ENCODE measurements at places on chromosomes 1 and 21.

- no peak for DNase-seq
Observed at GRCh38 chr1:119636491-119637089, 11.5 kb downstream of the ZNF697 start.

- no peak for DNase-seq
Observed at GRCh38 chr1:36532810-36533401, 50.2 kb upstream of the CSF3R start.

DNA sequence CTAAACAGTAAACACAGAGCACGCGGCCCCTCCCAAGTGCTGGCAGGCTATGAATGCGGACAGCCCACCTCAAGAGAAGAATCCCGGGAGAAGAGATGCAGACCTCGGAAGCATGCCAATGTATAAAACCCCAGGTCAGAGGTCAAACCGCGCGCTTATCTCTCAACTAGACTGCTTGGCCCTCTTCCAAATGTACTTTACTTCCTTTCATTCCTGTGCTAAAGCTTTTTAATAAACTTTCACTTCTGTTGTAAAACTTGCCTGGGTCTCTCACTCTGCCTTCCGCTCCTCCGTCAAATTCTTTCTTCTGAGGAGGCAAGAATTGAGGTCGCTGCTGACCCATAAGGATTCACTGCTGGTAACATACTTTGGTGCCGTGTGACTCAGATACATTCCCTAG lies 216.0 kb downstream of the S1PR1 start:
- no peak for DNase-seq

- no peak for DNase-seq
Observed at GRCh38 chr1:236124965-236125364, 17.4 kb upstream of the GPR137B start.

DNA sequence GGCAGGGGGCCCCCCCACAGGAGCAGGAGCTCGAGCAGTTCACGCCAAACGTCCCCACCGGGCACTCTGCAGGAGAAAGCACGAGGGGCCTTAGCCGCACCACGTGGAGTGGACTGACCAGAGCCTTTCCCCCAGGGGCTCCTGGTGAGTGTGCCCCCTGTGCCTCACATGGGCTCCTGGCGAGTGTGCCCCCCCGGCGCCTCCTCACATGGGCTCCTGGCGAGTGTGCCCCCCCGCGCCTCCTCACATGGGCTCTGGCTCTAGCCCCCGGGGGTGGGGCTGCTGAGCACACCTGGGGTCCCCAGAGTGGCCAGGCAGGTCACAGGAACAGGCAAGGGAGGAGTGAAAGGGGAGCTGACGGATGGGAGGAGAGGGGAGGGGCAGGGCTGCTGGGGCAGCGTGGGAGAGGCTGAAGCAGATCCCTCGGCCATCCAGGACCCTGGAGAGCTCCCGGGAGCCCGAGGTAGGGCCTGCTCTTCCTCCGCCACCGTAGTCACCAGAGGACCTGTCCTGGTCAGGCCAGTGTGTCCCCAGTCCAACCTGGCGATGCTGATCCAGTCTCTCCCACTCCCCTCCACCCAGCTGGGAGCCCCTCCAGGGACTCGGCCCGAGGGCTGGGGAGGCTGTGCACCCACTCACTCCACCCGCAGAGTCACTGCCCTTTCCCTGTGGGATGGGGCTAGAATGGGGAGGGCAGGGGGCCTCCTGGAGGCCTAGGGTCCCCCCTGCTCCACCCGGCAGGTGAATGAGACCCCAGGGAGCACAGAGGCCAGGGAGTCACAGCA lies 47.6 kb downstream of the ARHGEF16 start:
- no peak for DNase-seq

- DNase-seq = no peak
Observed at GRCh38 chr1:76871355-76871974, 4.2 kb downstream of the ST6GALNAC5 start.

- no peak for DNase-seq
Observed at GRCh38 chr1:34398241-34398915, 221.7 kb downstream of the C1orf94 start.

GRCh38 chr21:15236111-15236510 lies 171.3 kb upstream of the NRIP1 start:
- DNase-seq = no peak

GRCh38 chr1:184933944-184934343 lies 40.4 kb downstream of the NIBAN1 start:
- no peak for DNase-seq

DNA sequence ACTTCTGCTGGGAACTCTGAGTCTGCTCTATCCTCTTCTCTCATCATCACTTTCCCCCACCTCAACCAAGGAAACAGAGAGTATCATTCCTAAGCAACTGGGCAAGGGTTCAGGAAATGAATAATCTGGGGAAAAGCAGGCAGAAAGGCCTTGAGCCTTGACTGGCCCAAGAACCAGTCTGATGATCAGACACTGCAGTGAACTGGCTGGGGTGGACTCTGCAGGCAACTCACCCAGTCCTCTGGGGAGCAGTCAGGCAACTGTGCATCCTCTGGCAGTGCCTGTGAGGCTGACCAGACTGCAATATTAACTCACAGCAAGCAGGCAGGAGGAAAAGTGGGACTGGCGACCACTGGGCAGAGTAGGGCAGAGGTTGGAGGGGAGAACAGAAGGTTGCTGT lies 991 bp downstream of the ANKRD35 start:
- DNase-seq = no peak

DNA sequence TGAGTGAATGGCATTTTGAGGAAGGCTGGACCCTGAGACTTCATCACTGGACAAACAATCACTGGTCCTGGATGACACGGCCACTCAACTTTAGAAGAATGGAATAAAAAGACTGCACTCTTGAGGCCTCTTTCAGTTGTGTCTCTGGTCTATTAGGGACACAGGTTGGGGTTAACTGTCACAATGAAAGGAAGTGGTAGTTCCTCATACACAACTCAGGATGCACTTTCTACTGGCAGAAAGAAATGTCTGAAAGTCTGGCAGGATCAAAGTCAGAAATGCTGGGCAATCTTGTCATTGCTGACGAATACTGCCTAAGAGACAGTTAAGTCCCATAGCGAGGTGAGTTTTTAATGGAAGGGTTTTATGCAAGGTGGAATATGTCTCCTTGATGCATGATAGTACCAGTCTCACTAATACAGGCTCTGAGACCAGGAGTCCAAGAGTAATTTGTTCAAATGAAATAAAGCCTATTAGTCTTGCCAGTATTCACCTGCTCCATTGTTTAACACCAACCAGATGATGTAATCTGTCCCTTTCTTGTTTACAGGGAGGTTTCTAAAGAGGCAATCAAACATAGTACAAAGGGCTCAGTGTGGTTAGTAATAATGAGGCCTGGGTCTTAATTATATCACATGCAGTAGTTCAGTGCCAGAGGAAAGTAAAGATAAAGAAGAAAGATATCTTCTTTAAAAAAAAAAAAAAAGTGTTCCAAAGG lies 11.2 kb upstream of the RRP15 start:
- DNase-seq = no peak

DNA sequence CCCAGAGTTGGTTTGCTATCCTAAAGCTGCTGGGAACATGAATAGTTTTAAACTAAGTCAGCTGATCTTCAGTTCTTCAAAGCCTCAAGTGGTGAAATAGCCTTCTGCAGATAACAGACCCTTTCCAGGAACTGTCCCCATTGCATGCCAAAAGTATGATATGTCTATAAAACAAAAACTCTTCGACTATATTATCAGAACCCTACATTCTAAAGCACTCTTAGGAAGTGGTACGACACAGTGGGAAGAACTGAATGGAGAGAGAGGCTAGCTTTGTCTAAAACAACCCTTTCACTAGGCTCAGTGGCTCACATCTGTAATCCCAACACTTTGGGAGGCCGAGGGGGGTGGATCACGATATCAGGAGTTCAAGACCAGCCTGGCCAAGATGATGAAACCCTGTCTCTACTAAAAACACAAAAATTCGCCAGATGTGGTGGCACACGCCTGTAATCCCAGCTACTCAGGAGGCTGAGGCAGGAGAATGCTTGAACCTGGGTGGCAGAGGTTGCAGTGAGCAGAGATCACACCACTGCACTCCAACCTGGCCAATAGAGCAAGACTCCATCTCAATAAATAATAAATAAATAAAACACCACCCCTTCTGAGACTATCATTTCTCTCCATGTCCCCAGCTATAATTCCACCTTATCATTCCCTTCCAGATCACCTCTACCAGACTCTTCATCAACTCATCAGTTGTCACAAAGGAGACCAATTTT lies 2.2 kb upstream of the FRRS1 start:
- no peak for DNase-seq

DNA sequence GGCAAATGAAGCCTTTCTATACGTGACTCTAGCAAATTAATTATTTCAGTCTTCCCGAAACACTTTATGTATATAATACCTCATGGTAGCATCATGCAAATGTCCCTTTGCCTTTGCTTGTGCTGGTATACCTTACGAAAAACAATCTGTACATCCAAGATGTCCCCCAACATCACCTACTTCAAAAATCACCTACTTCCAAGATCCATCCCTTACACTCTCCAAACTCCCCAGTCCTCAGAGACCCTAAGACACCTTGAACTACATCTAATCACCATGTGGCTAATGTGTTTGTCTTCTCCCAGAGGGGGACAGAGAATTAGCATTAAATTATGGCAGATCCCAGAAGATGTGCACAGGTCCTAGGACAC lies 46.5 kb upstream of the CRNN start:
- no peak for DNase-seq

- no peak for DNase-seq
Observed at GRCh38 chr1:235854347-235854746, 12.4 kb downstream of the LYST start.

- peak; percentile 63 for DNase-seq
Observed at GRCh38 chr1:201480231-201481003, 11.4 kb upstream of the PHLDA3 start.

DNA sequence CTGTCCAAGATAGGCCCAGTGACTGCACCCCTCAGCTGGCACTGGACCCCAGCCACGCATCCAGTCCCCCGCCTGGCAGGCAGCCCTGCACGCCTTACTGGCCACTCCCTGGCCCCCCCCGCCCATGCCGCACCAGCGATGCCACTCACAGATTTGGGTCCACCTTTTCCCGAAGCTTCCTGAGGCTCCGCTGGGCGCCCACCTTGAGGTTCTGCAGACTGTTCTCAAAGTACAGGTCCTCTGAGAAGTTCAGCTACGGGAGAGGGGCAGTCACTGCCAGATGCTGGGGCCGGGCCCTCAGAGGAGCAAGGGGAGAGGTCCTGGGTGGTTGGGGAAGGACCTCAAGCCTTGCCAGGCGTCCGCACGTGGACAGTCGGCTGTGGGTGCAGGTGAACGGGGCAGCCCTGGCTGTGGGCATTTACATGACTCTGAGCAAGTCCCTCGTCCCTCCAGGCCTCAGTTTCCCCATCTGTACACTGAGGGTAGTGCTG lies 8.1 kb downstream of the PRXL2B start:
- DNase-seq = no peak

DNA sequence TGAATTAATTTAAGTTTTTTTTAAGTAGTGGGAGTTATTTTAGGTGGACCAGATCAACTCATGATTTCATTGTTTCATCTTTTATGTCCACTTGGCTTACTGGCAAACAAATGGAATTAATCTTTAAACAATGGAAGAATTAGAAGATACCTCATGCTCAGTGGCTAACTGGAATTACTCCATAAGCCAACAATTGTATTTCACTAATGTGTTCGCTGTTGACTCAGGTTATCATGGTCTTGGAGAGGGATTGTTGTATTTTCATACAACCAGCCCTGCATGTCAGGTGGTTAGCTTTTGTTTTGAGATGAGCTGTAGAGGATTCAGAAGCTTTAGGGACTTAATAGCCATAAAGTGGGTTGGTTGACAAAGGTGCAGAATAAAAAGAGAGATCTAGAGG lies 57.2 kb upstream of the HMCN1 start:
- DNase-seq = no peak

DNA sequence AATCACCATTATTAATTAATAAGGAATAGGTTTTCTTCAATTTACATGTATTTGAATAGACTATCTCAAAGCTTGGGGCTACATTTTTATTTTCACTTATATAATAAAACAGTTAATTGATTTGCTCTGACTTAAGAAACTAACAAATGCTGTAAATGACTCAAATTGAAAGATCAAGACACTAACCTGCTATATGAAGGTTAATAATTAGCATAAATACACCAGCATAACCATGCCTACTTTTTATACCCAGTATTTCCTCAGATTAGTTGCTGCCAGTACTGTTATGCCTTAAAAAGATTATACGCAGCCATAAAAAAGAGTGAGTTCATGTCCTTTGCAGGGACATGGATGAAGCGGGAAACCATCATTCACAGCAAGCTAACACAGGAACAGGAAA lies 1545.1 kb downstream of the AMY1C start:
- DNase-seq = no peak

DNA sequence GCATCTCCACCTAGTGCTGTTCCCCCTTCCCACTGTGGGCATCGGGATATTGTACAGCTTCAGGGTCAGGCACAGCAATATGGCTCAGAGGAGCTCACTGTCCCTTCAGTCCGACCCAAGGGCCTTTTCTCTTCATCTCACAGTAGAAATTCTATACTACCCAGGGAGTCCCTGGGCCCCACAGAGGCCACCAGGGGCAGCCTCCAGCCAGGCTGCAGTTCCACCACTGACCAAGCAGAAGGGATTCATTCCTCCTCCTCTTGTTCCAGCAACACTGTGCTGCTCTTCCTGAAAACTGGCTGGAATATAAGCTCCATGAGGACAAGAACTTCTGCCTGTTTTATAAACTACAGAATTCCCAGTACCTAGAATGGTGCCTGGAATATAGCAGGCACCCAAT lies 70.5 kb downstream of the CD34 start:
- DNase-seq = no peak

DNA sequence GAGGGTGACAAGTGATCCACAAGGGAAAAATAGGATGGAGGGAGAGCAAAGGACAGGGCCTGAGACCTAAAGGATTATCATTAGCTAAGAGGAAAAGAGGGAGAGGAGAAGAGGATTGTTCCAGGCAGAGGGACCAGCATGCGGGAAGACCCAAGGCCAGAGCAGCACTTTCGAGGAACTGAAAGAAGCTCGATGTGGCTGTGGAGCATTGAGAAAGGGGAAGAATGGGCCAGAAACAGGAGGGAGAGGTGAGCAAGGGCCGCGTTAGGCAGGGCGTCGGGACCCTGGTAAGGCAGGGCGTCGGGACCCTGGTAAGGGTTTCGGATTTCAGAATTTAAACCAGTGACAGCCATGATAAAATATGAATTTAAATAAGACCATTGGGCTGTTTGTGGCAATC lies 22.8 kb upstream of the CSF1 start:
- no peak for DNase-seq

DNA sequence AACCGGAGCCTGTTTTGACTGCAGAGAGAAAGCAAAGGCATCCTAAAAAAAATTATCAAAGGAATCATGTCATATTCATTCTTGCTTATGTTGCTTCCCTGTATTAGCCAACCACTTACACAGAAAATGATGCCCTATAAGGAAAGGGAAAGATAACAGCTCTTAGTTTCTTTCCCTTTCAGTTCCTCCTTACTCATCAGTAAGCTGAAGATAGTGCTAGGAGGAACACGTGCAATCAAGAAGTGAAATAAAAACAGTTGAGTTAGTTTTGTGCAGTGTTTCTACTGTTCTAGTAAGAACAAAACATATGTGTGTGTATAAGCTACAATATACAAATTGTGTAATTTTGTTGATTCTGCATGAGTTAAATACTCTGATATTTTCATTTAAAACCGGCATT lies 45.3 kb upstream of the MTF2 start:
- DNase-seq = no peak

All from CD4-positive, alpha-beta T cell treated with Interleukin-15 for 4 hours (primary cell).